T1000 (cell line): ENCODE measurements at places on chromosomes 1 and 21.

DNA sequence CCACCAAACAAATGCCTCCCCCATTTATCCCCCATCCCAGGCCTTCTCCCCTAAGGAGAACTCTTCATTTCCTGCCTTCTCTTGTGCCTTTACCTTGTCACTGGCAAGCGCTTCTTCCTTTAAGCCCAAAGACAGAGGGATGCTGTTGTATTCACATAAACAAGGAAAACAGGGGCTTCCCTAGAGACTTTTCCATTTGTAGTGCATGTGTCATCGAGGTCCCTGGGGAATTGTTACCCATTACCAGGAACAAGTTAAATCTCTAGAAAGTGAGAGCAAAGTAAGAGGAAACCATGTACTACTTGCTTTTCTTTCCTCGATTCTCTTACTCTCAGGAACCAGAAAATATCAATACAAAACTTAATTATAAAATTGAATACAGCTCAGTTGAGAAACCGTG, 114.4 kb upstream of the DPT start:
- DNase-seq = no peak

GRCh38 chr1:156160743-156161171, 7.4 kb downstream of the SEMA4A start:
- DNase-seq = peak; percentile 42

DNA sequence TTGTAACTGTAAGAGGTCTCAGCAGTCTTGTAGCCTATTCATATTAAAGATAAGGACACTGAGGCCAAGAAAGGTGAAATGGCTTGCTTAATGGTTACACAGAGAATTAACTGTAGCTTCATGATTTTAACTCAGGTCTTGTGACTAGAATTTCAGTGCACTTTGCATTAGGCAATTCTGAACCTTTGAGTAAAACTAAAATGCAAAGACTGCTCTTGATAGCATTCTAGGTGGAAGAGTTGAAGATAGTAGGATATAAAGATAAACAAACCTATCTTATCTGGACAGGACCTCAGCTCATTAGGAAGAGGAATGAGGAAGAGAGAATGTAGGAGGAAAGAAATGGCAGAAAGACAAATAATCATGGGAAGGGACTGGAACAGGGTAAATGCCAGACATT, 68.6 kb upstream of the RGL1 start:
- no peak for DNase-seq

GRCh38 chr21:32735524-32735923, 7.7 kb upstream of the SYNJ1 start:
- DNase-seq = no peak

GRCh38 chr1:205118752-205119151, 3.0 kb downstream of the RBBP5 start:
- no peak for DNase-seq

- DNase-seq = no peak
These were observed 238.4 kb downstream of the NPHP4 start for GRCh38 chr1:5753549-5754421.

DNA sequence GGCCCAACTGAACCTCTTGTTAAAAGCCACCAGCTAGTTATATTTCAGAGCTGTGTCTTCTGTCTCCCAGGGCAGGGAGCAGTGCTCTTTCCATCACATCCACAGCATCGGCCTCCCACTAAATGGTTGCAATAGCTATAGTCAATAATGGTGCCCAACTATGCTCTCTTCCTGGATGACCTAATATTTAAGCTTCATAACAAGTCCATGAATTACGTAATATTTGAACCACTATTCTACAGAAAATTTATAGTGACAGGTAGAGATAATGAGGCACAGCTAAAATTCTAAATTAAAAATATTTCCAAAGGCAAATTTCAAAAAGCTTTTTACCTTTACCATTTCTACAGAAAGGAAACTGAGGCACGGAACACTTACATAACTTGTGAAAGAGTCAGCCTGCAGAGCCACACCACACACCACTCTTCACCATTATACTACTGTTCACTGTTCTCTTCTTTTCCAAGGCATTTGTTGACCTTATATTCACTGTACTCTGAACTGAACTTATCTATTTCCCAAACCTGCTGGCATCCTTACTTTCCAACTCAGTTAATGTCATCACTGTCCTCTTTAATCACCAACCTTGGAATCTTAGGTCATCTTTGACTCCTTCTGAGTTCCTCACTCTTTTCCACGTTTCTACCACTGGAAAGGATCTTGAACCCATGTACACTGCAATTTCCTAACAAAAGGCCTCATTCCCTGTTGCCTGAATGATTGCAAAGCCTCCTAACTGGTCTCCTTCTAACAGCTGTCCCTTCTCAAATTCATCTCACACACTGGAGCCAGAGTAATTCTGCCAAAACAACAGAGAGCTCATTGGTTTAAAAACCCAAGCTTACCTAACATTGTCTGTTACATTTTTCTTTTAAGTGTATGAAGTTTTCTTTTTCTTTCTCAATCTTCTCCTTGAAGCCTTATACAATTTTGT, 85.5 kb downstream of the DDAH1 start:
- no peak for DNase-seq

GRCh38 chr1:64019818-64020217, 183.6 kb upstream of the UBE2U start:
- no peak for DNase-seq

DNA sequence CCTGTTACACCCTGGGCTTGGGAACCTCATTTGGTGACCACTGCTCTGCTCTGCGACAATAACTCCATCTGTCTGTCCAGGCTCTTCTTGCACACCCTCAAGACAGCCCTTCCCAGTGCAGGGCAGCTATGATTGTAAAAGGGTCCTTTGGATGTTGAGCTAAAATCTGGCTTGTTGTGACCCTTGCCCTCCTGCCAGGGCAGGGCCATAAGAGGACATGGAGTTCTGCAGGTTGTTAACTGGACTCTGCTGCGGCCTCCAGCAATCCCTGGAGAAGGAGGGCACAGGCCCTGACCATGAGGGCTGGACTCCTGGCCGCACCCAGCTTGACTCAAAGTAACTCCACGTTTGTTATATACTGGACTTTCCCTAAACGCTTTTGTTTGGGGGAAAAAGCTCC, 41.2 kb downstream of the DHCR24 start:
- no peak for DNase-seq

GRCh38 chr1:91098299-91098906, 76.6 kb upstream of the ZNF644 start:
- DNase-seq = no peak

GRCh38 chr1:184914149-184914548, 60.2 kb downstream of the NIBAN1 start:
- DNase-seq = no peak

- no peak for DNase-seq
These were observed 2.8 kb upstream of the HPCAL4 start for GRCh38 chr1:39694026-39694425.

- peak; percentile 11 for DNase-seq
These were observed 32.2 kb upstream of the MED18 start for GRCh38 chr1:28296401-28297261.

- DNase-seq = no peak
These were observed 22.0 kb downstream of the CNST start for GRCh38 chr1:246588159-246588721.

GRCh38 chr1:164760569-164760968, 201.6 kb downstream of the PBX1 start:
- DNase-seq = no peak

DNA sequence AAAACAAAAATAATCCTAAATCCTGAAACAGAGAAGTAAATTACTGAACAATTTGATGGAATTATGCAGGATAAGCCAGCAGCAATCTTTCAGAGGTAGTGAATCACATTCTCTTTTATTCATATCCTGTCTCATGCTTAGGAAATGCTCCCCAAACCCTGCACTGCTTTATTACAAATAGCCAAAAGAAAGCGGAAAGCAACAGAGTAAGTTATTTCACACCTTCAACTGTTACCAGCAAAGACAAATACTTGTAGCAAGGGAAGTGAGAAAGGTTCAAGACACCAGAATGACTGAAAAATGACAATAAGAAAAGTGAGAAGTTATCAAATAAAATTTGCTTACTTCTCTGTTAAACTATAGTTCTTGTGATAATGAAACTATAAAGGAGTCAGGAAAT, 6.2 kb downstream of the ZRANB2 start:
- DNase-seq = no peak

DNA sequence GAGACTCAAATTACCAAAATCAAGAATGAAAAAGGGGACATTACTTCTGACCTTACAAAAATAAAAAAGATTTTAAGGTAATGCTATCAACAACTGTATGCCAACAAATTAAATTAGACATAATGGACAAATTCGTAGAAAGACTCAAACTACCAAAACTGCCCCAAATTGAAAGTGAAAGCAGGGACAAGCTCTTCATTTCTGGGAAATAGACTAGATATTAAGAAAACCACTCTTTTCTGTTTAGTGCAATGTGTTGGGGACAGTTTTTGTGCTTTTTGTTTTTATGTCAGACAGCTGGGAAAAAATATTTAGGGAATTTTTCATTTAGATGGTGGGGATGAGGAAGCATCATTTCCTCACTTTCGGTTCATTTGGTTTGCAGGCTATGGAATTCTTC, 4.9 kb upstream of the GBP1 start:
- no peak for DNase-seq

DNA sequence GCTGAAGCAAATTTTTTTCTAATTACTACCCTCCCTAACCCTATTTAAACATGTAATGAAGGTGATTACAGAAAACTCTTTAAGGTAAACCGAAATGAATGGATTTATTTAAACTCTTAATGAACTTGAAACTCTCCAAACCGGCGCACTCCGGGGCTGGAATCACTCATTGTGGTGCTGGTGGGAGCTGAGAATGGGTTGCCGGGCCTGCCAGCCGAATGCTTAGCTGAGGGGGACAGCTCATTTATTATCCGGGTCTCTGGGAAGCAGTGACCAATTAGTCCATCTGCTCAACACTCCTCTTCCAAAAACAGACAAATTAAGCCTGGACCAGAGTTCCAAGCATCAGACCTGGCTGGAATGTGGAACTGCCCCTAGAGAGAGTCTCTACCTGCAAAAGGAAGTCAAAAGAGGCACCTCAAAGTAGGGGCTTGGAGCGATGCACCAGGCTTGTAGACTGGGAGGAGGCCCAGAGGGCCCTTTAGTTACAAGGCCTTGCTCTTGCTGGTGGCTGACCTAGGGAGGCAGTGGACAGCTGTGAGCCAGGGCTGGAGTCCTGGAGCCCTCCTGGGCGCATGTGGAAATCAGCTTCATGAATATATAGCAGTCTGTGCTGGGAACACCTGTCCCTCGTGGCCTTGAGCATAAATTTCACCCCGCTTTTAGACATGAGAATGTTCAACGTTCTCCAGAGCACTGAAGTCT, 320.7 kb downstream of the AJAP1 start:
- DNase-seq = no peak

DNA sequence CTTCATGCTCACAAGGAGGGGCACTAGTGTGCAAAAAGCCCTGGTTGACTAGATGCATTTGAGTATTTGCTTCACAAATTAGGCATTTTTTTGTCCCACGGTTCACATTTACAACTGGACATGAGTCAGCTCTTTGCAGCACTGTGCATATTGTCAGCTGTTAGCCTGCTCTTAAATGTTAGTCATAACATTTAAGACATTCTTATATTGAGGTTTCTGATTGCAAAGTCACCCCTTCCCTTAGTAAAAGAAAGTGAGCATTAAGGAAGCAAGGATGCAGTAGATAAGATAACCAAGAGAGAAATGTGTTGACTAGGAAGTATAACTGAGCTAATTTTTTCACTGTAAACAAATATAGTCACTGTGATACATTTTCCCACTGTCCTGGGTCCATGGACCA, 132.6 kb upstream of the CTTNBP2NL start:
- no peak for DNase-seq

DNA sequence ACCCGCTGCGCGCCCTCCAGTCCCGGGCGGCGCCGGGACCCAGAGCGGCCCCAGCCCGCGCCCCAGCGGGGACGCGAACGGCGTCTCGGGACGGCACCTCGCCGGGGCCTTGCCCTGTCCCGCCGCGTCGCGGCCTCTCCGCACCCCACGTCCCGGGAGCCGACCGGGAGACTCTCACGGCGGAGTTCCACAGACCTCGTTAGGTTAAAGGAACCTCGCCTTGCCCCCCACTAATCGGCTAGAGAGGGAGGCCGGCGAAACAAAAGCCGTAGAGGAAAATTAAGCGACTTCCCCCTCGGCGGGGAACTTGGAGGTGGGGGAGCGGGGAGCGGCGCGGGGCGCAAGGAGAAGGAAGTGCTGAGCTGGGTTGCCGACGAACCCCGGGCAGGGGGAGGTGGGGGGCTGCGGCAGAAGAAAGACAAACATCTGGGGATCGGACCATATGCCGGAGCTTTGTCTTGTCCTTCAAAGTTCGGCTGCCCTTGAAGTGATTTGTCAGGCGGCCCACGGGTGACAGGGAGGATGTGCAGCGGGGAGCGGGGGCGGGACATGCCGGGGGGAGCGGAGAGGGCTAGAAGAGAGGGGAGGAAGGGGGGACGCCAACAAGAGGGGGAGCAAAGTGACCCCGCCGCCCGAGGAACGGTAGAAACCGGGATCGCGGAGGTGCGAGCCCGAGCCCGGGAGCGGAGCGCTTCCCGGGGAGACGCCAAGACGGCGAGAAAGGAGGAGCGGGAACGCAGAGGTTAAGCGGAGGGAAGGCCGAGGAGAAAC, 120.0 kb upstream of the RRP15 start:
- peak; percentile 64 for DNase-seq

GRCh38 chr1:16340673-16341072, 11.6 kb downstream of the FBXO42 start:
- no peak for DNase-seq

- DNase-seq = no peak
These were observed 77.1 kb downstream of the PATJ start for GRCh38 chr1:61819421-61819820.

DNA sequence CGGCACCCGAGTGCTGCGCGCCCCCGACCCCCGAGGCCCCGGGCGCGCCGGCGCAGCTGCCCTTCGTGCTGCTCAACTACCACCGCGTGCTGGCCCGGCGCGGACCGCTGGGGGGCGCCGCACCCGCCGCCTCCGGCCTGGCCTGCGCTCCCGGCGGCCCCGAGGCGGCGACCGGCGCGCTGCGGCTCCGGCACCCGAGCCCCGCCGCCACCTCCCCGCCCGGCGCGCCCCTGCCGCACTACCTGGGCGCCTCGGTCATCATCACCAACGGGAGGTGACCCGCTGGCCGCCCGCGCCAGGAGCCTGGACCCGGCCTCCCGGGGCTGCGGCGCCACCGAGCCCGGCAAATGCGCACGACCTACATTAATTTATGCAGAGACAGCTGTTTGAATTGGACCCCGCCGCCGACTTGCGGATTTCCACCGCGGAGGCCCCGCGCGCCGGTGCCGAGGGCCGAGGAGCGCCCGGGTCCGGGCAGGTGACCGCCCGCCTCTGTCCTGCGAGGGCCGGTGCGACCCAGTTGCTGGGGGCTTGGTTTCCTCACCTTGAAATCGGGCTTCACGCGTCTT, 49.0 kb downstream of the SIM2 start:
- DNase-seq = no peak

GRCh38 chr1:75327395-75327794, 193.2 kb downstream of the LHX8 start:
- DNase-seq = no peak

GRCh38 chr1:112589766-112590165, 29.2 kb downstream of the ST7L start:
- no peak for DNase-seq

DNA sequence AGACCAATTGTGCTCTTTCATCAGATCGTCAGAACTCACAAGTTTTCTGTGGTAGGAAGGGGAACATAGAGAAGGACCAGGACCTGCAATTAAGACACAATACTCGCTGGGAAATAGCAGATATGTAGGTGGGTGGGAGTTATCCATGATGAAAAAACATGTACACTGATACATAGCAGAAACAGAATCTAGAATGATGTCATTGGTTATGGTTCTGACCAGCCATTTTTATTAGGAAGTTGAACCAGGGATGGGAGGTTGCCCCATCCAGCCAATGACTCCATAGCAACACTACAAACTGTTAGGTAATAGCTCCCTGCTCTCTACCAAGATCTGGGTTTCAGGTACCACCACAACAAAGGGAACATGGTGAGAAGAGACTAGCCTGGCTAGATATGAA, 393.5 kb upstream of the PBX1 start:
- DNase-seq = no peak
